ENCODE measurements at places on chromosomes 12 and 14. TPM values are rescaled to one million over a fixed set of nuclear protein-coding genes. Genes with fewer than 3 reads are reported as not detected.

REM2 gene
- total RNA-seq: not detected

MYF6 gene
- not detected for total RNA-seq

DNA sequence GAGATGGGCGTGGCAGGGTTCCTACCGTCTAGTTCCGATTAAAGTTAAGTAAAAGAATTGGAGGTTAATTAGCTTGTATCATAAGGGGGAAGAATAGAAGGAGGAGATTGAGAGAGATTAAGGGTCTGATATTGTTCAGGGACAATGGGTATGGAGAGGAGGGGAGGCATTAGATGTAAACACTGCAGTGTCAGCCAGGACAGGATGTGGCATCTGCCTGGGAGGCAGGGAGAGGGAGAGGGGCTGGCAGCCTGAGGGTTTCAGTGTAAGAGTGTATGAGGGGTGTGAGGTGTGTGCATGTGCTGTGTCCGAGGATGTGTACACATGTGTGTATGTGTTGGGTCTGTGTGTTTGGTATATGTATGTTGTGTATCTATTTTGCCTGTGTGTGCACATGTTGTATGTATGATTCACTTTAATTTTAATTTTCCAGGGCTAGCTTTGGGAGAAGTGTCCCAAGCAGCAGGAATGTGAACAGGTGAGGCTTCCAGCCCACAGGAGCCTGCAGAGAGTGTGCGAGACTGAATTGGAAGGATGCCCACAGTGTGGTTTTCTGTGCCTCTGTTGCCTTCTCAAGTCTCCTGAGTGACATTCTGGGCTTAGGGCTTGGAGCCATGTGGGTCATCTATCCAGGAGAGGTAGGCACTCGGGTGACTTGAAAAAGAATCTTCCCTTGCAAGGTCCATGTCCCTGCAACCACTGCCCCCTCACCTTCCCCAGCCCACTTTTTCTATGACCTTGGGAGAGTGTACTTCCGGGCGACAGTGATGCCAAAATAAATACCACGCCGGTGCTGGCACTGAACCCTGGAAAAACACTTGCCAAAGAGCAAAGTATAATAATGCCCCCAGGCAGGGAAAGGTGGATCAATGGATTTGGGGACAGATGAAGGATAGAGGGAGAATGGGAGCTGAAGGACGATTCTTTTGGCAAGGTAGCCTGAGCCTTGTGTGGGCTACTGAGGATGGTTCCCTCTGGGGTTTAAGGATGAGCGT is 36.8 kb upstream of the DCD start:
- DNase-seq: no peak

DNA sequence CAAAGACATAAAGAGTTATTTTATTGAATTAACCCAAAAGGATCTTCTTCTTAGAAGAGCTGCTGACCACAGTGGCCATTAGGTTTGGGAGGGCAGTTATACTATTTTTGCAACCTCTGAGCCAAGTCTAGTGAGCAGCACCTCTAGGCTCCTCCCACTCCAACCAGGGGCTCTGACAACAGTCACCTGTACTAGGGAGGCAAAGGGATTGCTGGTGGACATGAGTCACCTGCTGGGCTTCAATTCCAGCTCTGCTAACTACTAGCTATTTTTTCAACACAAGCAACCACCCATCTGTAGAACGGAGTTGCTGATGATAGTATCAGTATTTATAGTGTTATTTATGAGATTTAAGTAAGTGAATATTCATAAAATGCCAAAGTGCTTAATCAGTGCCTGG is 166.0 kb downstream of the KLHL28 start:
- no peak for DNase-seq

GRCh38 chr12:93540466-93540865 is 32.0 kb upstream of the SOCS2 start:
- no peak for DNase-seq

GRCh38 chr12:58099476-58099875 is 158.1 kb downstream of the ATP23 start:
- no peak for DNase-seq

DNA sequence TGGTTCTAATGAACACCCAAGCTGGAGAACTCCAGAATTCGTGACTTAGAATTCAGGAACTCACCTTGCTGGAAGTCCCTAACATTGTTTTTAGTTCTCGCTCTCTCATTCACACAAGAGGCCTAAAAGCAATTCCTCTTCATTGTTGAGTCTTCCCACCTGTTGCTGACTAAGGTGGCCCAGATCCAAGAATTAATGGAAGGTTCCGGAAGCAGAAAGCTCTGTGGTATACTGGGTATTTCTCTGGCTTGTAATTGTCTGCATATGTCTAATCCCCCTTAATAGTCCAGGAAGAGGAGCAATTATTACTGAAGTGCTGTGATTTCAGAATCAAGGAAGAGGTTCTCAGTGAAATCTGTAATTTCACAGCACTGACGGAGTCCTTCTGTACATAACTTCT is 31.4 kb downstream of the TMEM233 start:
- no peak for DNase-seq

DNA sequence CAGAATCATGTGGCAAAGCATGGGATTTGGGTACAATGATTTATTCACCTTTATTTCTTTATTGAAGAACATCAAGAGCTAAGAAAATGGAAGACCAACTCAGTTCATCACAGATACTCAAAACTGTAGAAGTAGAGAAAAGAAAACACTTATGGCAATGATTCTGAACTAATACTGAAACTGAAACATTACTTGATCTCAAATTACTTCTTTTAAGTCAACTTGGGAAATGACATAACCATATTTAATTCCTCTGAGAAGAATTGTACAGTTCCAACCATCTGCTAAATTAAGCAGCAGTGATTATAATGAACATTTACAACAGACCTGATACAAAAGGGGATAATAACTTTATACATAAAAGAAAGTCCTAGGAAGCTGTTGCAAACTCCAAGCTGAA is 466.5 kb downstream of the TMTC2 start:
- DNase-seq: no peak

- no peak for DNase-seq
Measured at GRCh38 chr14:100873096-100873482, 30.4 kb downstream of the RTL1 start.

LPAR5 gene
- total RNA-seq: 3.6 TPM

DNA sequence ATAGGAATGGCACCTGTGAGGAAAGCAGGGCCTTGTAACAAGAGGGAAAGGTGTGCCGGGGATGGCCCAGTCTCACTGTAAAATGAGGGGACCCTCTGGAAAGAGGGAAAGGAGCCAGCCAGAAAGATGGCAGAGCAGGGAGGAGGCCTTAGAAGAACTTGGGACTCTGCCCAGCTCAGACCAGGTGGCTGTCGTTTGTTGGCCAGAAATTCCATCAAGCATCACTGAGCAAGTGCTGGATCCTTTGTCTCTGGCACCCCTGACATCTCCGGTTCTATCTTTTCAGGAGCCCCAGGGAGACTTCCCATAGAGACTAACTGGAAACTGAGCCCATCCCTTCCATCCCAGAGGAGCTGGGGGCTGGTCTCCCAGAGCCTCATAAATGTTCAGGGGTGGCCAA is 43.3 kb downstream of the DEGS2 start:
- DNase-seq: no peak

- DNase-seq: no peak
Measured at GRCh38 chr12:130014485-130014807, 110.6 kb upstream of the TMEM132D start.

Data from tibial nerve (tissue), 4 donors.